Activated T-helper 1 cell treated with anti-CD3 and anti-CD28 coated beads, Interleukin-12 subunit alpha, Interleukin-12 subunit beta, Interleukin-2, Interleukin-4 antibody, amounts not matched to agents 30 ng/mL and 10 ng/mL and 1 ng/mL, durations not matched to agents 14 hours and 24 hours and 36 hours (primary cell): ENCODE measurements at places on chromosomes 5 and 9. TPM values are rescaled to one million over a fixed set of nuclear protein-coding genes. Genes with fewer than 3 reads are reported as not detected.

The IL4 gene
- total RNA-seq, result 56.9 and 57.1 TPM in 2 replicates

DNA sequence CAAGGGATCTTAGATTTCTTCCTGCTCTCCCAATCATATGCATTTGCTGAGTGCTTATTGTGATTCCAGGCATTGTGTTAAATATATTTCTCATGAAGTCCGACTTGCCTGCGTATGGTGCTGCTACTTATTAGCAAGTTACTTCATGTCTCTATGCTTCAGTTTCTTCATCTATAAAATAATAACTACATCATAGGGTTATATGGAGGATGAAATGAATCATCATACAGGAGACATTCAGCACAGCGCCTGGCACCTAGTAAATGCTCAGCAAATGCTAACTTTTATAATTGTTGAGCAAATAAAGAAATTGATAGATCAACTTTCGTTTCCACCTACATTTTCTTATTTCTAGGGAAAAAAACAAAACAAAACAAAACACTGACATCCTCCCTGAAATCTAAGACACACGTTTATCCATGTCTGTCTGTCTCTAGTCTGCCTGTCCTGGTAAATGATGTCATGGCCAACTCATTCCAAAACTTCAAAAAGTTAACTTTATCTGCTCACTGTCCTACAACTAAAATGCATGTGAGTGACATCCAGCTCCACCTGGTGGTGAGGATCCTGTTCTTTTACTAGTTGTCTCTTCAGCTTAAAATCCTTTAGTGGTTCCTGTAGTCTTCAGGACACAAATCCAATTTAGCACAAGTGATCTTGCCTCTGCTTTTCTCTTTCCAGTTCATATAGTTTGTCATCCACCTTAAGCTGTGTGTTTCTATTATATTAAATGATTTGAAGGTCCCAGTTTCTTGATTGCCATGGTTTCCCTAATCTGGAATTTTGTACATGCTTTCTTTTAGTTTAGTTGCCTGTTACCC, 27.7 kb downstream of the PPP3R2 start:
- peaks cover 23% of the 10 kb centered on the region for H3K4me1 ChIP-seq
- H3K4me3 ChIP-seq, result no peak overlapping the region
- H3K27ac ChIP-seq, result no peak overlapping the region
- no peaks in the 10 kb centered on the region for H3K27me3 ChIP-seq
- DNase-seq, result no peak

DNA sequence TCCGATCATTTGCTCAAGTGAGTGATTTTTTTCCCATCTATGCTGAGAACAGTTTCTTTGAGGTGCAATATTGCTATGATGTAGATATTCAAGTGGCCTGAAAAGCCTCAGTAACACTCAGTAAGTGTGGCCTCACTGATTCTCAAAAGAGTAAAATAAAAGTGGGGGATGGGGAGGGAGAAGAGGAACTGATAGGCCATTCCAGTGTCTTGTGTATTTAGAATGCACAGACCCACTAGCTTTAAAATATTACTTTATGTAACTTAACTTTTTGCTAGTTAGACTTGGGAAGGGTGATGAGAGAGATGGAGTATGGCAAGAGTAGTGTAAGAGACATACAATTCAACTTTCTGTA, 79.5 kb upstream of the ZNF608 start:
- no peaks in the 10 kb centered on the region for H3K4me1 ChIP-seq
- H3K27ac ChIP-seq, result no peak overlapping the region
- no peak overlapping the region for H3K4me3 ChIP-seq
- DNase-seq, result no peak

GRCh38 chr5:33415811-33416354, 24.9 kb upstream of the TARS1 start:
- no peaks in the 10 kb centered on the region for H3K36me3 ChIP-seq
- no peaks in the 10 kb centered on the region for H3K4me1 ChIP-seq
- no peak overlapping the region for H3K27ac ChIP-seq
- DNase-seq, result no peak
- H3K4me3 ChIP-seq, result no peak overlapping the region

DNA sequence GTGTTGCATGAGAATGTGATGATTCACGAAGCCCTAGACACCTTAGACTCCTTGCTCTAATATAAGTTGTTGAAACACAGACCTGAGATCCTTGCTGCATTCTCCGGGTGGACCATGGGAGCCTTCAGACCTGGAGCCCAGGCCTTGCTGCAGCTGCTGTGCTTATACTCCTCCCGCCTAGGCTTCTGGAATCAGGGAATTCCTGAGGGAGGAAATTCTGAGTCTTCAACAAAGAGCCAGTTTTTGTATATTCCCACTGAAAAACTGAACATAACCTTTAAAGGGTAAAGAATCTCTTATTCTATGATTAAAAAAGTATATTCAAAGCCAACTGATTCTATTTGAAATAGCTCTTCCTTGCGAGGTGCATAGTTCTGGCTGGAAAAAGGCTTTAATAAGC, 245.1 kb upstream of the ELAVL2 start:
- H3K4me1 ChIP-seq, result no peaks in the 10 kb centered on the region
- H3K4me3 ChIP-seq, result no peak overlapping the region
- no peaks in the 10 kb centered on the region for H3K36me3 ChIP-seq
- DNase-seq, result no peak
- H3K27me3 ChIP-seq, result no peaks in the 10 kb centered on the region

DNA sequence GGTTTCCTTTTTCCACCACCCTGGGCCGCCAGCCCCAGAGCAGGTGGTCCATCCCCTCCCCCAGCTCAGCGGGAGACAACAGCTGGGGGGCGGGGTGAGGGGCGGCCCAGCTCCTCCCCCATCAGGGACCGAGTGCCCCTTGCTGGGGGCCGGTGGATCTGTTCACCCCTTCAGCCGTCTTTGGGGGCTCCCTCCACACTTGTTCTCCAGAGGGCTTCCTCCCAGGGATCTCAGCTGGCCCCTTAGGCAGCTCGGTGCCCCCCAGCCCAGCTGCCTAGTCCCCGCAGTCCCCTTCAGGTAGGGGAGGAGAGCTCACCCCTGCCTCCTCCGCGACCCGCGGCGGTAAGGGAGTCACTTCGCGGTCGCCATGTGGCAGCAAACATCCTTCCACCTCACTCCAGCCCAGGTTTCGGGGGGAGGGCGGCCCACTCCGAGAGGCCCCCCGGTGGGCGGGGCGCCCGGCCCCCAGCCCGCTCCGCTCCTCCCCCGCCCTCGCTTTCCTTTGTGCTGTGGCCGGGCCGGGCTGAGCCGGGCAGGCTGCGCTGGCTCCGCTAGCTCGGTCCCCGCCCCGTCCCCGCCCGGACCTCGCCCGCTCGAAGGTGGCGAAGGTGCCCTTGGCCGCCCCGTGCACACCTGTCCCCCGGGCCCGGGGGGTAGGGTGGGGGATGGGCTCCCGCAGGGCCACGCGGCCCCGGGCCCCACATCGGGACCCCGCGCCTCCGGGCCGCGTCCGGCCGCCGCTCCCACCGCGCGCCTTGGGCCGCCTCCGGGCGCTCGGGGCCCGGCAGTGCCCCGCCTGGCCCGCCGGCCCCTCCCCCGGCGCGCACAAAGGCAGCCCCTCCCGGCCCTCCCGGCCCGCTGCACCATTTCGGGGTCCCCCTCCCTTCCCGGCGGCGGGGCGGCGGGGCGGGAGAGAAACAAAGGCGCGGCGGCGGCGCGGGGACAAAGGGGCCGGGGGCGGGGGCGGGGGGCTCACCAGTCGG, 683 bp downstream of the DBN1 start:
- H3K36me3 ChIP-seq, result peaks cover 3% of the 10 kb centered on the region
- peak overlapping the region; percentile 67 for H3K4me3 ChIP-seq
- H3K4me1 ChIP-seq, result peaks cover 31% of the 10 kb centered on the region
- H3K27ac ChIP-seq, result no peak overlapping the region
- DNase-seq, result no peak

DNA sequence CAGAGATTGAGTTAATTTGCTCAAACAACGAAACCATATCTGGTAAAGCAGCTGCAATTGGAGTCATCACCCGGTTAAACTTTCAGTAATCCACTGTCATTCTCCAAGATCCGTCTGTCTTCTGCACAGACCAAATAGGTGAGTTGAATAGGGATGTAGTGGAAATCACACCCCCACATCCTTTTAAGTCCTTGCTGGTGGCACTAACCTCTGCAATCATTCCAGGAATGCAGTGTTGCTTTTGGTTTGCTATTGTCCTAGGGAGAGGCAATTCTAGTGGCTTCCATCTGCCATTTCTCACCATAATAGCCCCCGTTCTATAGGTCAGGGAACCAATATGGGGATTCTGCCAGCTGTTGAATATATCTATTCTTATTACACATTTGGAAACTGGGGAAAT, 14.6 kb upstream of the BTF3 start:
- no peaks in the 10 kb centered on the region for H3K4me1 ChIP-seq
- no peak overlapping the region for H3K27ac ChIP-seq
- H3K4me3 ChIP-seq, result no peak overlapping the region
- peaks cover 38% of the 10 kb centered on the region for H3K27me3 ChIP-seq
- no peaks in the 10 kb centered on the region for H3K36me3 ChIP-seq

GRCh38 chr5:145450286-145450885, 384.8 kb downstream of the PRELID2 start:
- no peaks in the 10 kb centered on the region for H3K36me3 ChIP-seq
- no peak overlapping the region for H3K27ac ChIP-seq
- H3K4me1 ChIP-seq, result no peaks in the 10 kb centered on the region
